Cerebellar nuclear complex (tissue), 1 donor: ENCODE measurements at places on chromosomes 2 and 18.
A peak's percentile ranks its signal among the peaks of the same experiment; 100 is the strongest.

DNA sequence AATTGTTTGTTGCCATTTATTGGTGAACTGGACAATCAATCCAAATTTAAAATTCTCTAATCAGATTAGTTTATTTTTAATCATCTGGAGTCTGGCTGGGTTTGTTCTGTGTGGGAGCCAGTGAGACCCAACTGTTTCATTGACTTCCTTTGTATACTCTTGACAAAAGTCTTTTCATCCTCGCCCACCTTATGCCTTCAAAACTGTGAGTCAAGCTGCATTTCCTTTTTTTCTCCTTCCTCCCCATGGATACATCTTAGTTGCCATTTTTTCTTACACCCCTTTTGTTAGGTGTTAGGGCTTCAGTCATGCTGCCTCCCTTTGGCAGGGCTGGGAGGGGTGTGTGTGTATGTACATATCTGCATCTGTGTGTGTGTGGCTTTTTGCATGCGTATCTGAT, 117.6 kb downstream of the PRKCE start:
- DNase-seq = no peak

- DNase-seq = peak; percentile 79
Measured at GRCh38 chr18:69257861-69258458, 142.7 kb upstream of the DOK6 start.

GRCh38 chr2:10549195-10549594, 101.1 kb upstream of the ODC1 start:
- DNase-seq = no peak

DNA sequence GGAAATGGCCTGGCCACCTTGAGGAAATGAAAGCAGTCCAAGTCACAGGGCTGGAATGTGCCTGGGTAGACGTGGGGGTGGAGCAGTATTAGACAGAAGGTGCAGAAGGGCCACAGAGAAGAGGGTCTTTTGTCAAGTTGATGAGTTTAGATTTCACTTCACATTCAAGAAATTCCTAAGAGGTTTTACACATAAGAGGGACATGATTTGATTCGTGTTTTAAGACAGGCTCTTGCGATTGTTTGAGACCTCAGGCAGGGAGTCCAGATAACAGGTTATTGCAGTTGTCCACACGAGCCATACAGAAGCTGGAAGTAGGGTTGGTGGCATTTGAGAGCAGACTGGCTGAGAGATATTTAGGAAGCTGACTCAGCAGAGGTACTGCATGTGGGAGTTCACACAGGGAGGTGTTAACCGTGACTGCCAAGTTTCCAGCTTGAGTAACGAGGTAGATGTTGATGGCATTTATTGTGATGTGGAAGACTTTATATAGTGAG, 64.6 kb downstream of the NEB start:
- no peak for DNase-seq

DNA sequence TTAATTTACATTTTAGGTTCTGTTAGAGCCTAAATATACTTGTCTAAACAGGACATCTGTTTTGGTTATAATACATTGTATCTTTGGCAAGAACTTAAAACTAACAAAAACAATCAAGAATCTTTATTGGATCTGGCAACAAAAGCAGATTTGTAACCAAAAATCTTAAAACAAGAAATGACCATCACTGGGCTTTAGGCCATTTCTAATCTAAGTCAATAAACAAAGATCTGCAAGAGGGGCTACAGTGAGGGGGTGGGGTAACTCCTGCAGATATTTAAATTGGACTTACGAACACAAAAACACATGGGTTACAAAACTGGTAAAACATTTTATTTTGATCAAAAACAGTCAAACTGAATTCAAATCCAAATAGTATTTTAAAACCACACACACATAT, 77.3 kb downstream of the SRBD1 start:
- DNase-seq = no peak

GRCh38 chr18:1526991-1527390, 622.3 kb downstream of the ADCYAP1 start:
- DNase-seq = no peak

GRCh38 chr18:13261661-13262357, 43.2 kb downstream of the LDLRAD4 start:
- DNase-seq = no peak

DNA sequence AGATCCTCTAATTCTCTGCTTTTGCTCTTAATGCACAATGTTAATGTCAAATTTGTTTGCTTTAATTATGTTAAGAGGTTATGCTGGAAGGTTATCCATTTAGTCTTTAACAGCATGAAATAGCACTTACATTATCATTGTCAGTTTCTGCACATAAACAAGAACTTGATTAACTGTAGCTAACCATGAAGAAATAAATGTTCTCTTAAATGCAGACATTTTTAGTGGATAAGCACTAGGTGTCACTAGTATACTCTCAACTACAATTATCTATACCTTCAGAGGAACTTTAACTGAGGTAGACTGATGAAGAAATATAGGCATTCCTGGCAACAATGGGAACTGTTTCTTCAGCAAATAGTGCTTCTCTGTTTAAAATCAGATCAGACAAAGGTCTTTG, 178.8 kb upstream of the CHST9 start:
- DNase-seq = no peak

DNA sequence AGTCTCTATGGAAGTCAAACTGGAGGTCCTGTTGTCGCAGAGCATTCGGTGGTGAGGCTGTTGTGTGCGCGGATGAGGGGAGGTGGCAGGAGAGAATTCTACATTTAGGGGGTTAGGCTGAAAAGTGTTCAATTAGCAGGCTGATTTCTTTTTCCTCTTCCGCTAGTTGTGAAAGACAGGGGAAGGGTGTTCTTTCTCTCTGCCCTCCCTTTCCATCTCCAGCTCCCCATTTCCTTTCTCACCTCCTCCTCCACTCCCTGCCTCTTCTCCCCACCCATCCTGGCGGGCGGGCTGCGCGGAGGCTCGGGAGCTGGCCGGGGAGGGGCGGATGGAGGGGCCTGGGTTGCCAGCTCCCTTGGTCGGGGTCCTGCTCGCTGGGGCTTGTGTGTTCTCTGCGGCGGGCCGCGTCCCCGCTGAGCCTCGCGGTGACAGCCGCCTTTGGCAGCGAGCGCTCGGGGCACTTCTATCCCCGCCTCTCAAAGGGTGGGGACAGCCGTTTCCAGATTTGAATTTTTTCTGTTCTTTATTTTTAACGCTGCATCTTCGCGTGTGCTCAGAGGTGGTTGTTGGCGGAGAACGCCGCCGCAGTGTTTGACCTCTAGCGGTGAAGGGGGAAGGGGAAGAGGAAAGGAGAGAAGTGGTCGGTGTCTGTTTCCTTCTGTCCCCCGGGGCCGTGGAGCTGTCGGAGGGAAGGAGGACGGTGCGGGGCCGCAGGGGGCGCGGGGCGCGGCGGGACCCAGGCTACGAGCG, 3.6 kb downstream of the SOX11 start:
- no peak for DNase-seq

- no peak for DNase-seq
Measured at GRCh38 chr2:10732924-10733565, 11.6 kb downstream of the ATP6V1C2 start.

DNA sequence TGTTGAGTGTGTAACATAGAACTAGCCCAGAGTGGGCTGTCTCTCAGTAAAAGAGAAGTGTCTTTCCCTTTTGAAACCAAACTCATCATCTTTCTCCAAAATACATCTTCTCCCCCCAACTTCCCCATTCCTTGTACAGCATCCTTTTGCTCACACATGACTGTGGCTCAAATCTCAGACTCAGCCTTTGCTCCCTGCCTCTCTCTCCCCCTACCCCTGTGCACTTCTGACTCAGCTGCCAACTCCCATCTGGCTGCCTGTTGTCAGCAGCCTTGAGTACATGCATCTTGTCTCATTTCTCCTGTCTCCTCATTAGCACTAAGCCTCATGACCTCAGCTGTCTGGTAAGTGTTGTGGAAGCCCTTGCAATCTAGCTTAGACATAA, 18.1 kb upstream of the MGAT4A start:
- no peak for DNase-seq

DNA sequence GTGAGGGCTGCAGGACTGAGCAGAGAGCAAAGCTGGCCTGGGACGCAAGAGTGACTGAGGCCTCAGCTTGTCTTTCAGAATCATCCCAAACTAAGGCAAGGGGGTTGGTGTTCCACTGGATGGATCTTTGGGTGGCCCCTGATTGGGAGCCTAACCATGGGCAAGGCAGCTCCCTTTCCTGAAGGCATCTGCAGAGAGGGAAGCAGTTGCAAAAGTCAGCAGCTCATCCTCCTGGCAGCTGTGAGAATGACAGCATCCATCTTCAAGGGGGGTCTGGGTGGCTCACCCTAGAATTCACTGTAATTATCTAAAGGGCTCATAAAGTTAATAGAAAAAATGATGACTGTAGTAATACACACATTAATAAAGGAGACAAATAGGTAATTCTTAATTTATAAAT, 46.5 kb upstream of the RAB31 start:
- no peak for DNase-seq

GRCh38 chr18:22473366-22473765, 55.7 kb upstream of the CTAGE1 start:
- no peak for DNase-seq
